ENCODE measurements at places on chromosomes 5 and 9. TPM values are rescaled to one million over a fixed set of nuclear protein-coding genes. Genes with fewer than 3 reads are reported as not detected.
A peak's percentile ranks its signal among the peaks of the same experiment; 100 is the strongest.

S1PR3 gene
- 4.5 TPM for total RNA-seq

TRAF2 gene
- 32.9 TPM for total RNA-seq

DNA sequence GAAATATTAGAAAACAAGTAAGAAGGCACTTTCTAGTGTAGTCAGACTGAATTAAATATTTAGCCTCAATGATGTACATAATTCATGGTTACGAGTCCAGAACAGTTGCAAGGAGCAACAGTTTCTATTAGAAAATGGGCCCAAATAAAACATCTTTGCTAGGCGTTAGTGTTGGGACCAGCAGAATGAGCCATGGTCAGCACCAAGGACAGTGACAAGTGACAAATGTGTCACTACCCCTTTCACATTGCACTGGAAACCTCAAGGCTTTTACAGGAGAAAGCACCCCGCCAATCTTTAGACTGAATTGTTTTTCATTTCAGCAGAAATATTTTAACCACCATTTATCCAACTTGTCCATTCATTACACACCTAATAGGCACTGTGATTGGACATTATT is 301.3 kb upstream of the ADCY2 start:
- H3K27me3 ChIP-seq = no peaks in the 10 kb centered on the region
- H3K4me1 ChIP-seq = no peaks in the 10 kb centered on the region
- no peak overlapping the region for H3K27ac ChIP-seq
- H3K4me3 ChIP-seq = no peak overlapping the region
- H3K36me3 ChIP-seq = no peaks in the 10 kb centered on the region

DNA sequence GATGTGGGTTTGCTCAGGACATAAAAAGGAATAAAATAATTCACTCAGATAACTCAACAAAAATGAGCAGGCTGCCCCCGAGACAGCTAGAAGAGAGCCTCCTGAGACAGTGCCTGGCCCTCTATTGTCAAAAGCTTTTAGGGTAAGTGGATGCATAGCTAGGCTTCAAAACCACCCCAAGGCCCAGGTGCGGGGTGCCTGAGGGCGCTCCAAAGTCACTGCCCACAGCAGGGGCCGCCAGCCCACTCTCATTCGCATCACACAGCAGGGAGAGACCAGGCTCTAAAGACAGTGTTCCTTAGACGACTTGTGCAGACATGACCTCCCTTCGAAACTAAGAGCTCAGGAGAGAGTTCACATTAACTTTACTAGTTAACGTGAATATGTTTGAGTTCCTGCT is 271.5 kb downstream of the FSTL4 start:
- H3K4me1 ChIP-seq = no peaks in the 10 kb centered on the region
- H3K36me3 ChIP-seq = no peaks in the 10 kb centered on the region
- no peak for DNase-seq
- H3K27ac ChIP-seq = no peak overlapping the region
- no peak overlapping the region for H3K4me3 ChIP-seq
- no peaks in the 10 kb centered on the region for H3K27me3 ChIP-seq

DNA sequence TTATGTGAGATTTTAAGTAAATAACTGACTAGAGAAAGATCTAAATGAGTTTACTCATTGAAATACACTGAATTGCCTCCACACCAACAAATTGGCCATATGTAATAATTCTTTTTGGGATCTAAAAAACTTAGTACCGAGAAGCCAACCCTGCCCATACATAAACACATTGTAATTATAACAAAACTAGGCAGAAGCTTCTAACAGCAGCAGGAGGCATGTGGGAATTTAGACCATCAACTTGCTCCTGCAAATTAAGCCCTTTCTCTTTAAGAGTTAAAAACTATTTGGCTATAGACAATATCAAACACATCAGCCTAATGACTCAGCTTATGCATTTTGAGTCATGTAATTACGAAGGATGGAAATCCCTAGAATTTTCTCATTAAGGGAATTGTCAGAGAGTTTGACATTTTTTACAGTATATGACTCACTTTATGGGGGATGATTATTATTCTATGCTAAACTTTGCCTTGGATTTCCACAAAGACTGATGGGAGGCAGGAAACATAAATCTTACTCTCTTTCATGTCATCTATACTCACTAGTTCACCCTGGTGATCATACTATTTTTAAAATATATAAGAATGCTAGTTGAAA is 1.0 kb downstream of the IL7R start:
- H3K27ac ChIP-seq = no peak overlapping the region
- H3K36me3 ChIP-seq = no peaks in the 10 kb centered on the region
- no peaks in the 10 kb centered on the region for H3K27me3 ChIP-seq
- H3K4me3 ChIP-seq = no peak overlapping the region

- no peak overlapping the region for H3K4me3 ChIP-seq
- H3K4me1 ChIP-seq = no peaks in the 10 kb centered on the region
- H3K36me3 ChIP-seq = no peaks in the 10 kb centered on the region
- H3K27ac ChIP-seq = no peak overlapping the region
These were observed 44.5 kb downstream of the FBXO10 start for GRCh38 chr9:37531699-37532098.

- no peaks in the 10 kb centered on the region for H3K27me3 ChIP-seq
- DNase-seq = no peak
- no peak overlapping the region for H3K4me3 ChIP-seq
- no peaks in the 10 kb centered on the region for H3K36me3 ChIP-seq
- peaks cover 4% of the 10 kb centered on the region for H3K4me1 ChIP-seq
These were observed 23.2 kb upstream of the RNF20 start for GRCh38 chr9:101510459-101510858.

DNA sequence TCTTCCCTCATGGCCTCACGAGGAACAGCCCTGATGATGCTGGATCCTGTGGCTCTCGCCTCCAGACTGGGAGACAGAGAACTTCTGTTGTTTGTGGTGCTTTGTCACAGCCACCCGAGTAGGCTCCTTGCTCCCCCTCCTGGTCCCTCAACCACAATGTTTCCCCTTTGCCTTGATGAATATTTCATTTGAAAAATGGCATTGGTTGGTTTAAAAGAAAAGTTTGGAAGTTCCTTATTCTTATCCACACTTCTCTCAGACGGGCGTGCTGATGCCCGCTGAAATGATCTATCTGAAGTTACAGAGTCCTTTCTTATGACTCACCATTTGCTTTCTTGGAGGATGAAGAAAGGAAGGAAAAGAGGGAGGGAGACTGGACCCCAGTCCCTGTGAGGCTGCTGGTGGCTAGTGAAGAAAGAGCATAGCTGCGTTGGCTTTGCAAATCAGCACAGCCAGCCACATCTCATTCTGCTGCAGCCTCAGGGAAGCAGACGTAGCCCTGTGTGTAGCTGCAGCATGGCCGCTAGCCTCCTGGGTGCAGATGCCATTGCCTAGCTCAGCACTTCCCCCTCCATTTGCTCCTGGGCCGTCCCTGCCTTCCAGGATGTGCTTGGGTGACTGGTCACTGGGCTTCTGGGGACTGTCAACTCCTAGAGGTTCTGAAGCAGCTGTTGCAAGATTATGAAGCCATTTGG is 185.9 kb downstream of the ERCC6L2 start:
- no peak overlapping the region for H3K4me3 ChIP-seq
- peak; percentile 63 for DNase-seq
- H3K36me3 ChIP-seq = no peaks in the 10 kb centered on the region

GRCh38 chr5:173234129-173234790 is 746 bp downstream of the NKX2-5 start:
- H3K27me3 ChIP-seq = peaks cover 10% of the 10 kb centered on the region
- DNase-seq = no peak
- no peak overlapping the region for H3K27ac ChIP-seq
- no peaks in the 10 kb centered on the region for H3K36me3 ChIP-seq
- no peak overlapping the region for H3K4me3 ChIP-seq

DNA sequence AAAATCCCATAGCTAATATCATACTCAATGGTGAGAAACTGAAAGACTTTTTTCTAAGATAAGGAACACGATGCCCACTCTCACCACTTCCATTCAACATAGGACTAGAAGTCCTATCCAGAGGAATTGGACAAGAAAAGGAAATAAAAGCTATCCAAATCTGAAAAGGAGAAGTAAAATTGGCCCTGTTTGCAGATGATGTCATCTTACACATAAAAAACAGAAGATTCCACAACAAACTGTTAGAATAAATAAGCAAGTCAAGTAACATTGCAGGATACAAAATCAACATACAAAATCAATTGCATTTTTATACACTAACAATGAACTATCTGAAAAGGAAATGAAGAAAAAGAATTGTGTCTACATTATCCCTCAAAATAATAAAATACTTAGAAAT is 308.0 kb downstream of the MCTP1 start:
- no peak for DNase-seq
- H3K4me1 ChIP-seq = no peaks in the 10 kb centered on the region
- H3K36me3 ChIP-seq = no peaks in the 10 kb centered on the region
- H3K27me3 ChIP-seq = no peaks in the 10 kb centered on the region
- H3K4me3 ChIP-seq = no peak overlapping the region

GRCh38 chr9:101269591-101270283 is 115.1 kb downstream of the BAAT start:
- no peaks in the 10 kb centered on the region for H3K36me3 ChIP-seq
- H3K4me3 ChIP-seq = no peak overlapping the region
- no peaks in the 10 kb centered on the region for H3K4me1 ChIP-seq
- no peaks in the 10 kb centered on the region for H3K27me3 ChIP-seq
- DNase-seq = no peak
- no peak overlapping the region for H3K27ac ChIP-seq

PCDHB5 gene
- total RNA-seq = 10.5 TPM

DNA sequence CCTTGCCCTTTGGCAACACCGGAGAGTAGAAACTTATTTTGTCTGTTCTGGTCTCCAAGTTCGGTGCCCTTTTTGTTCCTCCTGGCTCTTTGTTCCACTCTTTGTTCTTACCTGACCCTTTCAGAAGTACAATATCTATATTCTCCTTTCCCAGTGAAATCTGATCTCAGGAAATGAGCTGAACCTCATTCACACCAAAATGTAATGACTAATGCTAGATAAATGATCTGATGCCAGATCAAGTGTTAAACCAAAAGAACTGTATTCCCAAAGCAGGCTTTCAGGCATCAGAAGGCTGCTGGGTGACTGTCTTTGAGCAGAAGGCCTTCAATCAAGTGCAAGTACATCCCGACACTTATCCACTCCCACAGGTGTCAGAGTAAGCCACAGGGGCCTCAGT is 156.4 kb downstream of the SPOCK1 start:
- no peaks in the 10 kb centered on the region for H3K27me3 ChIP-seq
- H3K4me1 ChIP-seq = no peaks in the 10 kb centered on the region
- no peak for DNase-seq
- no peak overlapping the region for H3K27ac ChIP-seq
- H3K36me3 ChIP-seq = no peaks in the 10 kb centered on the region

DNA sequence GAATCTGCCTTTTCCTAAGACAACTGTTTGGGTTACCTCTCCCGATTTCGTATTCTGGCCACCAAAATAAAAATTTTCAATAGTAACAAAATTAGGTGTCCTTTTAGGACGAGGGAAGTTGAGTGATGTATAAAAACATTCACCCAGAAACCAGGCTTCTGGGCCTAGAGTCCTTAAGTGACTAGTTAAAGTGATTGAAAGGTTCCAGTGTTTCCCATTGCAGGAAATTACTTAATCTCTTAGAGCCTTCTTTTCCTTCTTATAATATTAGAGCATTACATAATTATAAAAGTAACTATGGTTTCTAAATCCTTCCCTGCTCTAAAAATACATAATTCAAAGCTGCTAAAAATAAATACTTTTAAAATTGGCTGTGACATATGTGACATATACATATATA is 7.3 kb downstream of the MCIDAS start:
- peaks cover 5% of the 10 kb centered on the region for H3K4me1 ChIP-seq
- H3K4me3 ChIP-seq = no peak overlapping the region
- no peak overlapping the region for H3K27ac ChIP-seq

GRCh38 chr9:125767349-125767748 is 20.2 kb downstream of the PBX3 start:
- H3K4me1 ChIP-seq = no peaks in the 10 kb centered on the region
- no peak overlapping the region for H3K27ac ChIP-seq
- no peaks in the 10 kb centered on the region for H3K36me3 ChIP-seq
- no peaks in the 10 kb centered on the region for H3K27me3 ChIP-seq
- DNase-seq = no peak

DNA sequence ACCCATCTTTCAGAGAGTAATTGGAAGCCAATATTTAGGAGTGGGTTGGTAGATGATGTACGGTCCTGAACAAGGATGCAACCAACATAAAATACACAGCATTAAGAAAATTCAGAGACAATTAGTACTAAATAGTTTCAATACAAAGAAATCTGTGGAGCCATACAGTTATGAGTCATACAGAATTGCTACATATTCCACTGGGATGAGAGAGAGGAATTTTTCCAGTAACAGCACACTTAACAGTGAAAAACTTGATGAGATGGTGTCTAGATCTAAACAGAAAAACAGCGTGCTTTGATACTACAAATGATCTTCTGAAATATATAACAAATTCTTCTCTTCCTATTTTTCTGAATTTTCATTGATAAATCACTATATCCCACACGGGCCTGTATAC is 1999.3 kb upstream of the CDH9 start:
- H3K4me3 ChIP-seq = no peak overlapping the region
- no peaks in the 10 kb centered on the region for H3K27me3 ChIP-seq
- no peaks in the 10 kb centered on the region for H3K4me1 ChIP-seq
- no peak overlapping the region for H3K27ac ChIP-seq
- no peaks in the 10 kb centered on the region for H3K36me3 ChIP-seq

Data from testis (tissue), 5 donors.